ENCODE measurements at places on chromosomes 1 and 21. TPM values are rescaled to one million over a fixed set of nuclear protein-coding genes. Genes with fewer than 3 reads are reported as not detected.

CFHR1 gene
- not detected for total RNA-seq

DNA sequence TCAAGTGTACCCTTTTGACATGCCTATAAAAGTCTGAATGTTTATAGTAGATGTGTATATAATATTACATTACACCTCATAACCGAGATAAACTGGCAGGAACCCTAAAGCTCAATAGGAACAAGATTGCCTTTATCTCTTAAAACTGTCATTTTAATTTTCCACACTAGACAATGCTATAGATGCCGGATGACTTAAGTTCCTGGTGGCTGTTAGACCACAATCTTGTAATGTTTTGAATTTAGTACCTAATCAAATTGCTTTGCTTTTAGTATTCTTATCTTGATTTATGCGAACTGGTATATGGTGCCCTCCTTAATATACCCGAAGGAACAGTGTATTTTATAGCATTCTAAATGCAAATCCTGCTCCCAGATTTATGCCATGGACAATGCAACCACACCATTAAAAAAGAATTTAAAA is 1397.0 kb upstream of the ADGRL4 start:
- DNase-seq, result no peak

BRINP3 gene
- not detected for total RNA-seq

CDC42BPA gene
- total RNA-seq, result 66.0 TPM

CIART gene
- total RNA-seq, result 4.7 TPM

DNA sequence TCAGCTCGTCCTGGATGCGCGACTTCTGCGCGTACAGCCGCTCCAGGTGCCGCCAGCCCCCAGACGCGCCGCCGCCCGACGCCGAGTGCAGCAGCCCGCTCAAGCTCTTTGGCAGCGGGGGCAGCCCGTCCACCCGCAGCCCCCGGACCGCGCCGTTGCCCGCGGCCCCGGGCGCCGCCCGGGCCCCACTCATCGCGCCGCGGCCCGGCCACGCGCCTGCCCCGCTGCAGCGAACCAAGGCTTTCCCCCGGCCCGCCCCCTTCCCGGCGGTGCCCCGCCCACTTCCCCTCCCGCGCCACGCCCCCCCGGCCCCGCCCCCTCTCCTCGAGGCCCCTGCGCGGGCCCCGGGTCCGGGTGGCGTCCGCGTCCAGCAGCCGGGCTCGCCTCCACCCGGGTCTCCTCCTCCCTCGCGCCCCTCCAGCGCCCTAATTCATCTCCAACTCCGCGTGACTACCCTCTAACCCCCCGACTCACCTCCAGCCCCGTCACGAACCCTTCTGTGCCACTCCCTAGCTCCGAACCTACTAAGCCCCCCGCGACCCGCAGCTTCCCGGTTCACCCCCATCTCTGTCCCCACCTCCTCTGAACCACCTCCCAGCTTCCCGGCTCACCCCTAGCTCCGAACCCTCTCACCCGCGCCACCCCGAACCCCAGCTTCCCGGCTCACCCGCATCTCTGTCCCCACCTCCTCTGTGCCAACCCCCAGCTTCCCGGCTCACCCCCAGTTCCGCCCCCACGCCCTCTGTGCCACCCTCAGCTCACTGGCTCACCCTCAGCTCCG is at the start of gene FAM89A:
Gene FAM89A (minus strand): TSS at position 236 of the 781 bp plus-strand sequence. CDS start 43 bp downstream, at position 193.
- DNase-seq, result peak; percentile 63

SSR2 gene
- total RNA-seq, result 199 TPM

GRCh38 chr1:47536646-47537118 is 98.8 kb downstream of the FOXD2 start:
- DNase-seq, result no peak

GRCh38 chr1:224503161-224504118 is 68.8 kb upstream of the WDR26 start:
- peak; percentile 91 for DNase-seq

- DNase-seq, result peak; percentile 55
Observed at GRCh38 chr1:207959141-207959825, 48.4 kb upstream of the CD34 start.

GRCh38 chr21:35342440-35342839 is 293.3 kb upstream of the RUNX1 start:
- no peak for DNase-seq

DNA sequence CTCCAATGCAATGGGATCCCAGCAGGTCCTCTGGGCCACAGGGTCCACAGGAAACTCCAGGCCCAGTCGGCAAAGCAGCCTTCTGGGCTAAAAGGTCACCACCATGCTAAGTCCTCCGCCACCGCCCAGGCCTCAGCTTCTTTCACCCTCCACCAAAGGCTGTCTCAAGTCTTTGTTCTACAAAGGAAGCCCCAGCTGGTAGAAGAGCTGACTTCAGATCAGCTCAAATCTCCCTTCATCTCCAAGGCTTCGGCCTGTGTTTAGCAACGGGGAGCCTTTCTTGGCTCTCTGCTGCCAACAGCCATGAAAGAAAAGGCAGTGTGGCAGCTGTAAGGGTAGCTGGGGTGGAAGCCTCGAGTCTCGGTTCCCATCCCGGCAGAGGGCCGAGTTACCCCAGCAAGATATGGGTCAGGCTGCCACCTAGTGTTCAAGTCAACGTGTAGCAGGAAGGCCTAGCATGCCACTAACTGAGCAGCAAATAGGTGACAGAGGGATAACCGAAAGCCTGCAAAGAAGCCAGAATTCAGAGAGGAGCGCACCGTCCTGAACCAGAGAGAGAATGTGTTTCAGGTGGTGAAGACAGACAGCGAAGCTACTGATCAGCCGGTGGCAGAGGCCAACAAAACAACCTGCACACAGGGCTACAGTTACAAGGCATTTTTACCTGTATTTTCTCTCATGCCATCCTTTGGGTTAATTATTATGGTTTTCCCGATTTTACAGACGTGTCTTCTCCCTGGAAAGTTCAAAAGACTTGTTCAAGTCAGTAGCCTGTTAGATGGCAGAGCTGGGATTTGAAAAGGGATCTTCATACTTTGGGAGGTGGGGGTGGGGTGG is 26.8 kb upstream of the CRNN start:
- peak; percentile 76 for DNase-seq

DNA sequence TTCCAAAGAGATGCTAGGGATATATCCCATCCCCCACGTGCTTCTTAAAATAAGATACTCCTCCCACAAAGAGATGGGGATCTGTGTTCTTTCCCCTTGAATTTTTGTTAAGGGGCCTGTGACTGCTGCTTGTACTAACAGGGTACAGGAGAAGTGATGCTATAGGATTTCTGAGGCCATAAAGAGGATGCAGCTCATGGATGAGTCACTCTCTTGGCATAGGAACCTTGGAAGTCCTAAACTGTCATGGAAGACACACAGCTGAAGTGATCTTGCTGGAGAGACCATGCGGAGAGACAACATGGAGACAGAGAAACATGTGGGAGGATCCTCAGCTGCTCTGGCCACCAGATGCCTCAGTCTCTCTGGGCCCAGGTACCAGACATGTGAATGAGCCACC is 157.2 kb downstream of the S1PR1 start:
- DNase-seq, result no peak

- peak; percentile 93 for DNase-seq
Observed at GRCh38 chr1:114780344-114781226, at the start of gene SIKE1. SIKE1 (minus strand) TSS chr1:114780685; CDS start chr1:114780607, 78 bp downstream.

C1orf115 gene
- total RNA-seq, result 30.5 TPM

GRCh38 chr1:227929751-227930472 is 17.8 kb downstream of the WNT9A start:
- DNase-seq, result peak; percentile 12

DNA sequence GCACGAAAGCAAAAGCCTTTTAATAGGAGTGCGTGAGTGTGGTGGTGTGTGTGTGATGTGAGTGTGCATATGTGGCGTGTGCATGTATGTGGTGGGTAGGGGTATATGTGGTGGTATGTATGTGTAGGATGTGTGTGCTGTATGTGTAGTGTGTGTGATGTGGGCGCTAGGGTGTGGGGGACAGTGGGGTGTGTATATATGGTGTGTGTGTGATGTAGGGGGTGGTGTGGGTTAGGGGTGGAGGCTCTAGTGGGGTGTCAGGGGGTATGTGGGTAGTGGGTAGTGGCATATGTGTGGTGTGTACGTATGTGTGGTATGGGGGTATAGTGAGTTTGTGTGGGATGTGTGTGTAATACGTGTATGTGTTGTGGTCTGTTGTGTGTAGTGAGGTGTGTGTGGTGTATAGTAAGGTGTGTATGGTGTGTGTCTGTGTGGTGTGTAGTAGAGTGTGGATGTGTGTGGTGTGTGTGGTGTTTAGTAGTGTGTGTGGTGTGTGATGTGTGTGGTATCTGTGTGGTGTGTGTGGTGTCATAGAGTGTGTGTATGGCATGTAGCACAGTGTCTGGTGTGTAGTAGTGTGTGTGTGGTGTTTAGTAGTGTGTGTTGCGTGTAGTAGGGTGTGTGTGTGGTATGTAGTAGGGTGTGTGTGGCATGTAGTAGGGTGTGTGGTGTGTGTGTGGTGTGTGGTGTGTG is 86.0 kb downstream of the SYT2 start:
- no peak for DNase-seq

TMOD4 gene
- 0.76 TPM for total RNA-seq

DNA sequence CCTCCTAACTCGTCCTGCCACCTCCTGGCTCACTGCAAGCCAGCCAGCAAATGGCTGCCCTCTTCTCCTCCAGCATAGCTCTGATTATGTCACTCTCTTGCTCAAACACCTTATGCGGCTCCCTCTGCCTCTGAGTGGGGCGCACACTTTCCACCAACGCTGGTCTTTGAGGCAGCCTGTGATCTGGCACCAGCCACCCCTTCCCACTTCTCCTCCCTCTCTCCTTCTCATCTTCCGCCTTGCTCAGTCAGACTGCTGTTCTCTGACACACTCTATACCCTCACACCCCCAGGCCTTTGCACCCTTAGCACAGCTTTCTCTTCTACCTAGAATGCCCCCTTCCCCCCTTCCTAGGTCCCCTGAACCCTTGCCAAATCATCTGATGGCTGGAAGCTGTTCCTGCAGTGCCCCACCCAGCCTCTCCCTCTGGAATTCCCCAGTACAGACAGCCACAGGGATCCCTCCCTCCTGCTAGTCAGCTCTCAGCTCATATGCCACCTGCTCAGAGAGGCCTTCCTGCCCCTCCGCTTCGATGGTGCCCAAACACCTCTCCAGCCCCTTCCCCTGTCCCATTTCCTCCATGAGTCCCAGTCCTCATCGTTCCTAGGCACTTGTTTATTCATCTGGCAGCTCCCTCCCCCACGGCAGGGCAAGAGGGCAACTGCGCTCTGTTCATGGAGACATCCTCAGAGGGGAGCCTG is 21.7 kb upstream of the PEF1 start:
- DNase-seq, result peak; percentile 28

GRCh38 chr1:177306981-177307380 is 136.2 kb downstream of the BRINP2 start:
- DNase-seq, result no peak

- no peak for DNase-seq
Observed at GRCh38 chr1:204110894-204111633, 38.1 kb downstream of the SOX13 start.

- DNase-seq, result no peak
Observed at GRCh38 chr1:229197265-229197585, 73.7 kb upstream of the RAB4A start.

DNA sequence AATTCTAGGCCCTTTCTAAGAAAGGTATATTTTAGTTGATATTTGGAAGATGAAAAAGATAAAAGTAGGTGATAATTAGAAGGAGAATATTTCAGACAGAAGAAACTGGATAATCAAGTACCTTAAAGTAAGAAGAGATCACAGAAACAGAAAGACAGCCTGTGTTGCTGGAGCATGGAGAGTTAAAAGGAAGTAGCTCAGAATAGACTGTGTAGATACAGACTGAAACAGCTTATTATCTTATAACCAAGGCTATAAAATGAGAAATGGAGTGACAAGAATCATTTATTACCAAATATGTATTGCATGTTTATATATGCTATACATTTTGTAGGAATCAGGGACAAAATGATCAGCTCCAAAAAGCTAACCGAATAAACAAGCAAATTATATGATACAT is 1120.3 kb downstream of the BRINP3 start:
- DNase-seq, result no peak

KCNA2 gene
- 19.7 TPM for total RNA-seq

DNA sequence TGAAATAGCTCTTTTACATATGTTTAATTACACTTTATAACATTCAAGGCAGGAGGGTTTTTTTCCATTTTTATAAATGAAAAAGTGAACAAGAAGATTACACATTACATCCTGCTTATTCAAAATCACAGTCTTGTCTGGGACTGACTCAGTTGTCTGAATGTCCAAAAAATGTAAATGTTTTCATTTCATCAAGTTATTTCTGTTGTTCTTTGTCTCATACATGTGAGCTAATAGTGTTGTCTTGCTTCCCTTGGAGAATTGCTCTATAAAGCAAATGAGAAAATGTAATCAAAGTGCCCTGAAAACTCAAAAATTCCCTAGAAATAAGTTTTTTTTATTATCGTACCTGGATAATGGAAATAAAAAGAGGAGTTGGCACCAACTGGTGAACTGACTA is 242.9 kb downstream of the GRIK1 start:
- DNase-seq, result no peak

NPHS2 gene
- total RNA-seq, result not detected

GRCh38 chr1:234879147-234880080 is 249.2 kb downstream of the TOMM20 start:
- DNase-seq, result no peak

GRCh38 chr1:152461544-152461943 is 47.5 kb upstream of the CRNN start:
- peak; percentile 65 for DNase-seq

DNA sequence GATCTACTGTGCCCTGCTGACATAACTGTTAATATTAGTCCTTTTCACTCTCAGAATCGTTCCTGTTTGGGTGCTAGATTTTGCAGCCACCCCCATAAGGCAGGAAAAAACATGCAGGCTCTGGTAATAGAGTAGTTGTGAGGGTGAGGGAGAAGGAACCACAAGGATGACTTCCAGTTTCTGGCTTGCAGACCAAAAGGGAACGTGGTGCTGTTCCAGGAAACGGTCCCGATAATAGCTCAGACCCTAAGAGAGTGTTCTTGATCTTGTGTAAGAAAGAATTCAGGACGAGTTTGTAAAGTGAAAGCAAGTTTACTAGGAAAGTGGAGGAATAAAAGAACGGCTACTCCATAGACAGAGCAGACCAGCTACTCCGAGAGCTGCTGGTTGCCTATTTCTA is 50.7 kb upstream of the RHOU start:
- DNase-seq, result no peak

SPRR2E gene
- not detected for total RNA-seq

DNA sequence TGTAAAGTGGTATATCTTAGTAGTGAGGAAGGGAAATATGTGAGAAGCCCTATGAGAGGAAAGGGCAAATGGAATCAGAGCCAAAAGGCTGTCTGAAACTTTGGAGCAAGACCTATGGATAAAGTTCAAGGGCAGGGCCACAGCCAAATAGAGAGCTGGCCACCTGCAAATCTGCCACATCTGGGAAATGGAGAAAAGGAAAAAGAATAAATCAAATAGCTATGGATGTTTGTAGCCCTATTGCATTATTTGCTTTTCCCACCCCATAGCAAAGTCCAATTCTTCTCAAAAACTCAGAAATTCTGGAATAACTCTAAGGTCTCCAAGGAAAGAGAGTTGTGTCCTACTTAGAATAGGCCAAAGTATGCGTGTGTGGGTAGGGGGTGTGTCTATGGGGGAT is 4.0 kb upstream of the HLX start:
- DNase-seq, result no peak

GIPC2 gene
- not detected for total RNA-seq

RXRG gene
- total RNA-seq, result 10.4 TPM

DNA sequence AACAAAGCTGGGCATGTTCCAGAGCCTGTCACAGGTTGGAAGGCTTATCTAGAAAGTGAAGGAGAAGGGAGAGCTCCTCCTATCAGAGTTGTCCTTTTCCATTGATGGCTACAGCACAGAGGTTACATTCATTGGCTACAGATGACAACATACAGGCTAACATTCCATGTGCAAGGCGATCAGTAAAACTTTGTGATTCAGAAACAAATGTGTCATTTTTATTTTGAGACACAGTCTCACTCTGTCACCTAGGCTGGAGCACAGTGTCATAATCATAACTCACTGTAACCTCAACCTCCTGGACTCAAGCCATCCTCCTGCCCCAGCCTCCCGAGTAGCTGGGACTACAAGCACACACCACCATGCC is 32.6 kb downstream of the TRIM67 start:
- no peak for DNase-seq
